ENCODE measurements at places on chromosomes 13 and 19. TPM values are rescaled to one million over a fixed set of nuclear protein-coding genes. Genes with fewer than 3 reads are reported as not detected.

Gene KLK2
- not detected for total RNA-seq

Gene SYCN
- 1.6 TPM for total RNA-seq

DNA sequence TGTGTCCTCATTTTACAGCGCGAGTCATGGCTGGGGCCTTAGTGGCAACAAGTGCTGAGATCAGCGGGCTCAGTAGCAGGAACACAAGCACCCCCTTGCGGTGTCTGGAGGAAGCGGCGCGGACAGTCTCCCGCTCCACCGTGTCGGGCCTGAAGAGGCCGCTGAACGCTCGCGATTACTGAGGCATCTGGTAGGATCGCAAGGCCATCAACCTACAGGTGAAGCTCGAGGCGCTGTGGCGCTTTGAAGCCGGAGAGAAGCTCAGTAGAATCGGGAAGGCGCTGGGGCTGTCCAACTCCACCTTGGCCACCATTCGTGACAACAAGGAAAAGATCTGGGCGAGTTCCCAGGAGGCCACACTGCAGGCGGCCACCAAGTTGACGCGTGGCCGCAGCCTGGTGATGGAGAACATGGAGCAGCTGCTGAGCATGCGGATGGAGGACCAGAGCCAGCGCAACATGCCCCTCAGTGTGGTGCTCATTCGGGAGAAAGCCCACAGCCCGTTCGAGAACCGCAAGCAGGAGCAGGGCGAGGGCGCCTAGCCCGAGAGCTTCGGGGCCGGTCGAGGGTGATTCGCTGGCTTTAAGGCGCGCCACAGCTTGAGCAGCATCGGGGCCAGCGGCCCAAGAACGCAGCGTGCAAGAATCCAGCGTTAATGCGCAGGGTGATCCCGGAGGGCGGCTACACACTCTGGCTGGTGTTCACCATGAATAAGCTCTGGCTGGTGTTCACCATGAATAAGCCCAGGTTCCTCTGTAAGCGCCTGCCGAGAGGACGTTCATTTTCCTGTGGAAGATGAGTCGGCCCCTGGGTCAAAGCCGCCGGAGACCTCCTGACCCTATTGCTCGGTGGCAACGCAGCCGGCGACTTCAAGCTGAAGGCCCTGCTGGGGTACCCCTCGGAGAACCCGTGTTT lies 8.3 kb upstream of the MZF1 start:
- DNase-seq: peak; percentile 67

- DNase-seq: peak; percentile 41
Observed at GRCh38 chr19:403221-404027, 5.5 kb downstream of the C2CD4C start.

- DNase-seq: no peak
Observed at GRCh38 chr19:15404097-15404779, 14.6 kb downstream of the AKAP8L start.

- no peak for DNase-seq
Observed at GRCh38 chr13:60075850-60076249, 87.9 kb downstream of the DIAPH3 start.

DNA sequence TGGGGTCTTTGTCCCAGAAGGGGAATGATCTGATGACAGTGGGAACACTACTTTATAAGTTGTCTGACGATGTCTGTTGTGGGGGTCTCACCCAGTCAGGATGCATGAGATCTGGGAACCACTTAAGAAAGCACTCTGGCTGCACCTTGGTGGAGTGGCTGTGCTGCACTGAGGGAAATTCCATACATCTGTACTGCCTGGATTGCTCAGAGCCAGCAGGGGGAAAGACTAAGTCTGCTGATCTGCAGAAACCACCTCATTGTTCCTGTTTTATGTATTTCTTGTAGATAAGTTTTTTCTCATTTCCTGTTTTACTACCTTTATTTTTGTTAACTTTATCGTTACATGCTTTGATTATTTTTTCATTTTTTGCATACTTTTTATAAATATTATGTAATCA lies 27.3 kb downstream of the ZNF430 start:
- no peak for DNase-seq

All from left lobe of liver (tissue), 2 donors.